KG1 (cell line): ENCODE measurements at places on chromosomes 5 and 9.

DNA sequence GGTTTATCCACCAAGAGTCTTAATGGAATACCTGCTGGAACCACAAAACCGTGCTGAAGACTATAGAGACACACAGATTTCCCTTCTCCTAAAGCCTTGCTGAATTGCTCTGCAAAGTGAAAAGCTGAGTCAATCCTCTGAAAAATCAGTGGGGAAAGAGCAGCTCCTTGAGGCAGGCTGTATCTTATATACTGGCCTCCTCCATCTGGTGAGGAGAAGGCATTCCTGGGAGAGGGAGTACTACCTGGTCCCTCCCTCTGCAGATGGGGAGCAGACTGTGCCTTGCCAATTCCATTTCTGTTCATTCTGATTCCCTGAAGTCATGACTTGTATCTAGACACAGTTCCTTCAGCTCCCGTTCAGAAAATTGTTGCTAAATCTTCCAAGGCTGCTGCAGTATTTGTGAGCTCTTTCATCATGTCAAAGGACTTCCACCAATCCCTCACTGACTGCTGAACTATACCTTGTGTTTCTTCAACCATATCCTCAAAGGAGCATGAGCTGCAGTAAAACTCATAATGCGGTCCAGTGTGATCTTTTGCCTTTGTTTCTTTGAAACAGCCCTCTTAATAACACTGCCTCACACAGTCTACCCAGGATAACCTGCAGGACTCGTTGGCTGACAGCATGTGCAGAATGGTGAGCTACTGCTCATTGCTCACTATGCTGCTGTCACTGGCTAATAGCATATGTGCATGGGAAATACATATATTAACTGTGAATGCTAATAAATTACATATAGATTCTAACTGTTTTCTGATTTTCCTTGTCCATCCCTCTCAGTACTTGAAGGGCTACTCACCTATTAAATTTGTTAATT lies 84.5 kb downstream of the FOXD1 start:
- no peak for DNase-seq

- no peak for DNase-seq
Measured at GRCh38 chr9:69809304-69809863, 11.2 kb upstream of the CFAP95 start.

DNA sequence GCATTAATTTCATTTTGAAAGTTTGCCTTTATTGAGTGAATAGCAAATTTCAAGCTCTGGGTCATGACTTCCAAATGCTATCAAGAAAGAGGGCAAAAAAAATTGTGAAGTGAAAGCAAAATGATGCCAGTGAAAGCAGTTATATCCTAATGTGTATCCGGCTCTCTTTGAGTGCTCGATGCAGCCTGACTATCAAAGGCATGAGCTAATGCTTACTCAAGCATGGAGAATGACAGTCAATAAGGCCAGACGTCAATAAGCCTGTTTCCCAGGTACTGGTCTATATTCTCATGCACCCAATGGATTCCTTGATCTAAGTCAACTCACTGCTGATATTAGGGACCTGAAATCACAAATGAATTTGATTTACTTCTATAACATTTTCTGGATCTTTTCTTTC lies 435.5 kb downstream of the CAAP1 start:
- no peak for DNase-seq

DNA sequence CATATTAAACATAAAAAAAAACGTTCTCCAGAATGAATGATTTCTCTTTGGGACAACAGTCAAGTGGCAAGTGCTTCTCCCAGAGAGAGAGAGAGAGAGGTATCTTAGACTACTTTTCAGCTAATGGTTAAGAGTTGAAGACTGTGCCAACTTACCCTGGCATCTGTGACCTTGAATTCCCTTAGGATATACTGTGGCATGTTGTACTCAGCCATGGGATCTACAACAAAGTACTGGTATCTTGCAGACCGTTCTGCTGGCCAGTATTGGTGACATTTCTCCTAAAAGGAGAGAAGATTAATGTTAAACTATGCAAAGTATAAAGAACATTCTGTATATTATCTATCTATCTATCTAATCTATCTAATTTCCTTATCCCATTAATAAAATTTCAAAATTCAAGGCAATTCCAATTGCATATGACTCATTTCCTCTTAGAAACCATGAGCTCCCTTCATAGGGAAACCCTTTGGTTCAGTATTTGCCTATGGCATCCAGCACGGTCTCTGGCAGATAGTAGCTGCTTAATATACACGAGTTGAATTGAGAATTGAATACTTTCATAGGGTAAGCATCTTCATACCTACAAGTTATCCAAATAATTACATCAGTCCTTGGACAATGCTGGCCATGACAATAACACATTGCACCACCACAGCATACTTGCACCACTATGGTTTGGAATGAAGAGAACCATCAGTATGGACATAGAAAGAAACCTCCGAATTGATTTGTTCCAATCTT lies 539.4 kb upstream of the DMAC1 start:
- no peak for DNase-seq

DNA sequence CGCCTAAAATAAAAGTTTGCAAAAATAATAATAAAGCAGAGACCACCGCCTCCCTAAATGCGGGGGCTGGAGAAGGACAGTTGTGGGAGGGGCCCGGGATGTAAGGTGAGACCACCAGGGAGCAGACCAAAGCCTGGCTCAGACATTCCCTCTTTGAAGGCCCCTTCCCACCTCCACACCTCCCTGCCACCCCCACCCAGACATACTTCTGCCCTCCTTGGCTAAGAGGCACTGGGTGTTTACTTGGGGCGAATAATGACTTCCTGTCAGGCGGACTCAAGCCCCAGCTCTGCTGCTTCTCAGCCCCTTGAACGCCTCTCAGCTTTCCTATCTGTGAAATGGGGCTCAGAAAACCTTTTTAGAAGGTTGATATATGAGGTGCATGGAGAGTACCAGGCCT lies 58.8 kb upstream of the GGTA1 start:
- DNase-seq, result no peak

- DNase-seq, result no peak
Measured at GRCh38 chr5:75439276-75439675, 72.2 kb downstream of the CERT1 start.
